ENCODE measurements at places on chromosomes 11 and 22.

DNA sequence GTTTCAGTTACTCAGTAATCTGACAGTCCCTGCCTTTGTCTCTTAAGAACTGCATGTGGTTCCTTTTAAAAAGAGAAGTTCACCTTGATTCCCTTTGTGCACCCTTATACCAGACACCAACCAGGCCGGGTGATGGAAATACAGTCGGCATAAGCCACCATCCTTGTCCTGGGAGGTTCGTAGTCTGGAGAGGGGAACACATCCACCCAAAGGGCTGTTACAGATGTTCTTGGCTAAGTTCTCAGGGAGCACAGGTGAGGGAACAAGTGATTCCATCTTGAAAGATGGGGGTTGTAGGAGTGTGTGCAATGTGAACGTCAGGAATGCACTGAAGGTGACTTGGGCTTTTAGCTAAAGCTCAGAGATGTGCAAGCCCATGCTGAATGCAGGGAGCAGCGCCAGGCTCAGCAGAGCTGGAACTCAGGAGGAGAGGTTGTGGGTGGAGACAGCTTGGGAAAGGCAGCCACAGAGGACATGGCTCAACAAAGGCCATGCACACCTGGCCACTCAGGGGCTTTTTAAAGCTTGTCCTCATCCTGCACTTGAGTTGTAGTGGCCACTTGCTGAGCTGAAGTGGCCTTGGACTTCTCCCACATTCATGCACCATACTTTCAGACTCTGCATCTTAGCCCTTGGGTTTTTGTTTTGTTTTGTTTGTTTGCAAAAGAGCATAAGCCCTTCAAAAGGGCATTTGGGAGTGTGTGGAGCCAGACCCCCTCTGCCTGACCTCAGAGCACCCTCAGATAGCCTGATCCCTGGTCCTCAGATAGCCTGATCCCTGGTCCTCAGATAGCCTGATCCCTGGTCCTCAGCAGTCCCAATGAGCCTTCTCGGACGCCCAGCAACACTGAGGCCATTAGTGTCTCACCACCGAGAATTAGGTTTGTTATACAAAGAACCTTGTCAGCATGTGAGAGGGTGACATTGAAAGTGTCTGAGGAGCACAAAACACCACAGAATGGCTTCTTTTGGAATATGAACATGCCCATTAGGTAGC is 12.7 kb upstream of the TMA7B start:
- ATAC-seq = no peak

DNA sequence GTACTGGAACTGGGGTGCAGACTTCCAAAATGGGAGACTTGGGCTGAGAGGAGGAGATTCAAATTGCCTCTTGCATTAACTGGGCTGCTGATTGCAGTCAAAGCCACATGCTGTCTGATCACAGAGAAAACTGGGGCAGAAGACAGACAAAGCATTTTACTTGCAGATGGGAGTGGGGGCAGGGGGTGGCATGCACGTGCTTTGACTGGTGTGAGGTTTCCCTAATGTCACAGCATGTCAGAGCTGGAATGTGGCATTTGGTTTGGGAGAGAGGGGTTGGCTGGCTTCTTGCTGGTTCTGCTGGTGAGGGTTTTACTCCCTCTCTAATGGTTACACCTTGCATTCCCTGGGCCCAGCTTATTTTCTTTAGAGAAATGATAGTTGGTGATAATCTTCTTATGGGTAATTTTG is 2.9 kb downstream of the TUB start:
- ATAC-seq = no peak

- ATAC-seq = no peak
Measured at GRCh38 chr11:34756591-34756990, 135.7 kb downstream of the EHF start.

GRCh38 chr22:50125029-50125428 is 35.2 kb downstream of the MOV10L1 start:
- no peak for ATAC-seq

DNA sequence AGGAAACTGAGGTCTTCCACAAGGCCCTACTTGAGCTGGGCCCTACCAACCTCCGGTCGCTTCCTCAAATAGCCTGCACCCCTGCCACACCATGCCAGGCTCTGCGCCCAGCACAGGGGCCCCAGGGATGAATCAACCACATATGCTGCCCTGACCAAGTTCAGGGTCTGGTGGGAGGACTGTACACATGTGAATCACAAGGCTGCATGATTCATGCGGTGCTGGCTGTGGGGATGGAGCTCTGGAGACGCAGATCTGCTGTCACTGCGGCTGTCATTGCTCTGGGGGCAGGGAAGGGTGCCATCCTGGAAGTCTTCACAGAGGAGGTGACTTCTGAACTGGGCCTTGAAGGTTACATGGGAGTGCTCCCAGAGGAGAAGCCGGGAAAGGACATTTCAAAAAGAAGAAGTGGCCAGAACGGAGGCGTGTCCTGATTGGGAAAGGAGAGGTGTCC is 21.5 kb downstream of the CYTH4 start:
- no peak for ATAC-seq

DNA sequence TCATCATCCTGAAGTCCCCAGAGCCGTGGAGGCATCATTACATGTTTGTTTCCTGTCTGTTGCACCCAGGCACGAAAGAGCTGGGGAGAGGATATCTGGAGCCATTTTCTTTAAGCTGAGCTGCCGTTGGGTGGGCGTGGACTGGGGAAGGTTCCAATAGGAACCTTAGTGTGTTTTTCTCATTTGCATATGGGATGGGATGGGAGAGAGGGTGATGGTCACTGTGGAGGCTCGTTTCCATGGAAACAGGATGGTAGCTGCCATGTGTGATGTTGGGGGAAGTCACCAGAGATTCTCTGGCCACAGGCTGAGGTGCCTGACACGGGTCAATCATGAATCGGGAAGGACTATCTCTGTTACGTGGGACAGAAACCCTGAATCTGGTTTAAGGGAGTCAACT is 39.7 kb downstream of the CACNA1I start:
- ATAC-seq = no peak

DNA sequence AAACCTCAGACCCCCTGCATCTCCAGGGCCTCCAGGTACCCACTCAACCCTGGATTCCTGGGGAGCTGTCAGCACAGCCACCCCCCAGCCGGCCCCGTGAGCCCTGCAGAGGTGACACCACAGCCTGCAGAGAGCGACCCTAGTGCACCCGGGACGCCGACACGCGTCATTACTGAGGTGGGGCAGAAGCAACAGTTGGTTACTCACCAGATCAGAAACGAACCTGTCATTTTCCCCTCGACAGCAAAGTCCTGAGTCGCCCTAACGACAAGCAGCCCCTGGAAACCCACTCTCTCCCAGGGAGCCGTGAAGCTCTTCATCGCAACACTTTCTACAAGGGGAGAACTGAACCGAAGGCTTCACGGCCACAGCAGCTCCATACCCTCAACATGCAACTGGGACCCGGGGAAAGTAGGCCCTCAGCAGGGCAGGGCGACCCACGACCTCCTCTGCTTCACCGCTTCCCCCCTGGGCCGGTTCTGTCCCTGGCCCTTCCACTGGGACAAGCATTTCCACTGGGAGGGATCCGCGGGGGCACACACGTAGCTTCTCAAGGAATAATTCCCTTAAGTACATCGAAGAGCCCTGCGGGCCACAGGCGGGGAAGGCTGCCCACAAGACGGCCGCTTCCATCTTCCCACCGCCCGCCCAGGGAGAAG is 1.6 kb downstream of the BRD1 start:
- no peak for ATAC-seq

- ATAC-seq = no peak
Measured at GRCh38 chr11:2210366-2211112, 38.9 kb upstream of the TH start.

GRCh38 chr11:71080239-71081097 is 171.9 kb downstream of the SHANK2 start:
- ATAC-seq = no peak

- no peak for ATAC-seq
Measured at GRCh38 chr11:17443423-17443822, 33.2 kb downstream of the ABCC8 start.

DNA sequence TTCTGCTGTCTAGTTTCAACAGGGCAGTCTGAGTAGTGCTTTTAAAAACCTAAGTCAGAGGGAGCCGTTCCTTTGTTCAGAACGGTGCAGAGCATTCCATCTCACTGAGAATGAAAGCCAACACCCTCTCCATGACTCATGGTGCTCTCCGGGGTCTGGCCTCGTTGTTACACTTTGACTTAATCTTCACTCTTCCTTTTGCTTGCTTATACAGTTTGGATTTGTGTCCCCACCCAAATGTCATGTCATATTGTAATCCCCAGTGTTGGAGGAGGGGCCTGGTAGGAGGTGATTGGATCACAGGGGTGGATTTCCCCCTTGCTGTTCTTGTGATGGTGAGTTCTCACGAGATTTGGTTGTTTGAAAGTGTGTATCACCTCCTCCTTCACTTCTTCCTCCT is 292.2 kb downstream of the ST3GAL4 start:
- ATAC-seq = peak; percentile 67

DNA sequence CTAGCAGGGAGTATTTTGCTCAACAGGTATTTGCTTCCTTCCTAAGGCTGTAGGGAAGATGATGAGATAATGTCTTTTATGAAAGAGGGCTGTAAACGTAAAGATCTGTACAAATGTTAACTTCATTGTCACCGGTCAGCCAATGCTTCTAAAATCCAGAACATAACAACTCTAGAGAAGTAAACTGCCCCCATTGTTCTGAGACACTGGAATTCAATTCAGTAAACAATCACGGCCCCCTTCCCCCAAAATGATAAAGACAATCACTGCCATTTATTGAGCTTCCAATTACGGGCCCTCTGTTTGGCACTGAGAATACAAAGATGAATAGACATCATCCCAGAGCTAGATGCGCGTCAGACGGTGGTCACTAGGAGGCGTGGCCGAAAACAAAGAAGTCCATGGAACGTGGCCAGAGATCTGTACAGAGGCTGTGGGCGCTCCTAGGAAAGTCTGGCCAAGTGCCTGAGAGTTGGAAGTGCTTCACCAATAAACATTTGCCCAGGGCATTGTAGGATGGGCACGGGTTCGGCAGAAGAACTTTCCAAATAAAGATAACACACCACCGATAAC is 576 bp downstream of the TMEM258 start:
- ATAC-seq = peak; percentile 52

GRCh38 chr11:10019906-10020682 is 273.9 kb downstream of the SBF2 start:
- no peak for ATAC-seq

GRCh38 chr11:3095712-3096361 is 38.6 kb upstream of the CARS1 start:
- ATAC-seq = peak; percentile 46

DNA sequence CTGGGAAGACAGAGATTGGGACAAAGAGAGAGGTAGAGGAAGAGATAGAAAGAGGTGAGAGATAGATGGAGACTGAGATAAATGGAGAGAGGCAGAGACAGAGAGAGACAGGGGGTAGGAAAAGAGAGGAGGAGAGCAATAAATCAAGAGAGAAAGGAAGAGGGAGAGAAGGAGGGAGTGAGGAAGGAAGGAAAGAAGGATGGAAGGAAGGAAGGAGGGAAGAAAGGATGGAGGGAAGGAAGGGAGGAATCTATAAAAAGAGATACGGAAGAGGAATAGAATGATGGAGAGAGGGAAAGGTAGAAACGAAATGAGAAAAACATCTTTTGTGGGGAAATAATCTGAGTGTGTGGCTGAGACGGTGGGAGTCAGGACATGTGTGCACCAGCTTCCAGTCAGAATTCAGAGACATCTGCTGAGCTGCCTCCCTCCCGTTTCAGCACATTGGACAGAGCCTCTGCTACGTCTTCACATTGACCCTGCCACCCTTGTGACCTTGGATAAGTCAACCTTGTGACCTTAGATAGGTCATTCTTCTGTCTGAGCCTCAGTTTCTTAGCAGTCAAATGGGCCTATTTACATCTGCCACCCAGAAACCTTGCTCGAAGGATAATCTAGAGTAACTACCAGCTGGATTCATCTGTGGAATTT is 417.8 kb downstream of the MIAT start:
- no peak for ATAC-seq

GRCh38 chr22:48963405-48963804 is 864.3 kb downstream of the BRD1 start:
- no peak for ATAC-seq

GRCh38 chr11:79273781-79274180 is 167.0 kb downstream of the TENM4 start:
- ATAC-seq = no peak

- ATAC-seq = no peak
Measured at GRCh38 chr22:47139013-47139789, 376.8 kb downstream of the TBC1D22A start.

- no peak for ATAC-seq
Measured at GRCh38 chr11:130798280-130798679, 118.0 kb downstream of the SNX19 start.

GRCh38 chr11:7480113-7480512 is 5.2 kb upstream of the OLFML1 start:
- ATAC-seq = no peak

DNA sequence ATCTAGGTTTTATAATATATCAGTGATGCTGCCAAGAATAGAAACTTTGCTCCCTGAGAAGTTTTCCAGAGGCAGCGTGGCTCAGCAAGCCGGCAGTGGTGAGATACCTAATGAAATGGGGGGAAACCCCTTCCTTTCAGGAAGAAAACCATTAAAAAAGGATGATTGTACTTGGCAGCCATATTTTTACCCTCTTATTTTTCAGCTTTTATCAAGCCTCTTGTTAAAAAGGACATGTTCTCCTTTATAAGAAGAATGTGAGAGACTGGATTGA is 9.0 kb upstream of the ME3 start:
- no peak for ATAC-seq

GRCh38 chr11:1504138-1504537 is 17.6 kb upstream of the MOB2 start:
- no peak for ATAC-seq

DNA sequence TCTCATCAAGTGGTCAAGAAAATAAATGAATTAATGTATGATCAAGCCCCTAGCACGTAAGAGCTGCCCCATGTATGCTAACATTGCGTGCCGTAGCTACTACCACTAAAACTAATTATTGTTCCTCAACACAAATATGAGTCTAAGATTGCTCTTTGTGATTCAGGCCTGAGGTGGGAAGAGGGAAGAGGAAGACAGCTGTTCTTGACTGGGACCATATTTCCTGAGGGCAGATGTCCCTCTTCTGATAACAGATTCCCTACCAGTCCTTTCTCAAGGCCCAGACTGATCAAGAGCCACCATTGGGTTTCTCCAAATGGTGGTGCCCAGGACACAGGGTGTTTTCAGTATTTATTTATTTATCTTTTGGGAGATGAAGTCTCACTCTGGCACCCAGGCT is 87.2 kb upstream of the CADM1 start:
- ATAC-seq = no peak

DNA sequence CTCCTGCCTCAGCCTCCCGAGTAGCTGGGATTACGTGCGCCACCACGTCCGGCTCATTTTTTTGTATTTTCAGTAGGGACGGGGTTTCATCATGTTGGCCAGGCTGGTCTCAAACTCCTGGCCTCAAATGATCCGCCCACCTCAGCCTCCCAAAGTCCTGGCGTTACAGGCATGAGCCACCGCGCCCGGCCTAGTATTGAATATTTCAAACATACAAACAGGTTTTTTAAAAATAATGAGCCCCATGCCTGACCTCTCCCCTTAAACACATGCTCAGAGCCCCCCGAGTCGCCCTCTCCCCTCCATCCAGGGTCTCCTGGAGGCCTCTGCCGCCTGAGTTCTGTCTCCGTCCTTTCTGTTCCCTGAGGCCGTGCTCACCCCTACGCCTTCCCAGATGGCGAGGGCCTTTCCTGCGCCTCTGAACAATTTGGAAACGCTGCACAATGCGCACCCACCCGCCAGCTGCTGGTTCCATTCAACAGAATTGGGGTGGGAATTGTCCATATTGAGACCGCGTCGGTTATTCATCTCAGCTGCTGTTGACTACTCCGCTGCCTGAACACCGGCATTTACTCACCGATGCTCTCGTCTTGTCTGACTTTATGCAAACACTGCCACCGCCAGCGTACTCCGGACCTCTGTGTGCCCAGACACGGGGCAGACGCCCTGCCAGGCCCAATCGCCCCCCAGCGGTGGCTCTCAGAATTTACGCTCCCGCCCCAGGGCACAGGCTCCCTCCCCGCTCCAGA is 13.6 kb upstream of the RNH1 start:
- no peak for ATAC-seq

Measured in gastroesophageal sphincter (tissue), 4 donors.